ENCODE measurements at places on chromosomes 4 and X.

- DNase-seq = no peak
Measured at GRCh38 chr4:112905728-112906127, 143.7 kb upstream of the ANK2 start.

GRCh38 chr4:153156263-153156662 lies 48.0 kb upstream of the TRIM2 start:
- DNase-seq = peak; percentile 43

- no peak for DNase-seq
Measured at GRCh38 chr4:10036807-10037342, 15.6 kb upstream of the SLC2A9 start.

DNA sequence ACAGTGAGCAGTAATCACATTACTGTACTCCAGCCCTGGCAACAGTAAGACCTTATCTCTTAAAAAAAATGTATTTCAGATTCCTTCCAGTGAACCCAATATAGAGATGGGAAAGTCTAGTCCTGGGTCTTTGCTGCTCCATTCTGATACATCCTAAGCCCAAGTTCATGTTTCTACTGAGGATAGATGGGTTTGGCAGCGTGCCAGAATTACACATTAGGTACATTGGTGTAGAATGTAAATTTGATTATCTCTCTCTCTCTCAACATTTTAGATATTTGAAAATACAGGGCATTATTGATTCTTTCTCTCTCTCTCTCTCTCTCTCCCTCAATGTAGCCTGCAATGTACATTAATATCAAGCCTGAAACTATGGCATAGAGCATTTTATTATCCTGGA lies 43.5 kb upstream of the ZNF330 start:
- DNase-seq = no peak

DNA sequence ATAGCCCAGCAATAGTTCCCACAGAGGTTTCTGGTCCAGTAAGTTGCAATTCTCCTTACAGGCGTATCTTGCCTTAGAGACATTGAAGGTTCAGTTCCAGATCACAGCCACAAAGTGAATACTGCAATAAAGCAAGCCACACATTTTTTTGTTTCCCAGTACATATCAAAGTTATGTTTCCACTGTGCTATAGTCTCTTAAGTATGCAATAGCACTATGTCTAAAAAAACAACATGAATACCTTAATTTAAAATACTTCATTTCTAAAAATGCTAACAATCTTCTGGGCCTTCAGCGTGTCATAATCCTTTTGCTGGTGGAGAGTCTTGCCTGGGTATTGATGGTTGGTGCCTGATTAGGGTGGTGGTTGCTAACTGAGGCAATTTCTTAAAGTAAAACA lies 659.1 kb downstream of the GRID2 start:
- no peak for DNase-seq

GRCh38 chr4:47510506-47511143 lies 25.6 kb downstream of the ATP10D start:
- no peak for DNase-seq

DNA sequence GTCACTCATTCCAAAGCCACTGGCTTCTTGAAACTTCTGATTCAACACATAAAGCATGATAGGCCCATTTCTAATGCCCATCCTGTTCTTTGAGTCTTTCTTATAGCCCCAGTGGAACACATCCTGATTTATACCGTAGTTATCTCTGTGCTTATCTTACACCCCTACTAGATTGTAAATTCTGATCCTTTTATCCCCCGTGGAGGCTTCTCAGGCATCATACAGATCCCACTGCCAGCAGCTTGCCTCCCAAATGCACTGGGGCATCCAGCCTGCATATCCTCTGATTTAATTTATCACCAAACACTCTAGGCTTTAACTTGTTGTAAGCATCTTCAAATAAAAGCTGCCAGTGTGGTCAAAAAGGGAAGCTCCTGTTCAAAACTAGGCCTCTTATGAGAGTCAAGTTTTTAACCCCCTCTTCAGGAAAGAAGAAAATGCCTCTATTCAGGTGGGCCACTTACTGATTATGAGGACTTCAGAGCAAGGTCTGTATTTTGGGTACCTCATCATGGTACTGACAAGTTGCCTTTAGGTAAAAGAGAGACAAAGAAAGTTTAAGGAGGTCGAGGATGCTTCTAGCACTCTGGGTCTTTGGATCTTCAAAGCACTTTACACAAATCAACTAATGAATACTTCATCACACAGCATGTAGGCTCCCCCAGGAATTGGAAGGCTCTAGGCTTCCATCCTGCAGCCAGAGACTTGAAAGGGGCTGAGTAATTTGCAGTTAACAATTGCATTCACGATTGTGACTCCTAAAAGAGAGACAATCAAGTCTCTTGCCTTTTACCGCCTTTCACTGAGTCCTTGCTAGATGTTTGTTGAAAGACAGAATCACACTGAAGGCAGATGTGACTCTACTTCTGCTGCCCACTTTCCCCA lies 95.8 kb upstream of the LDB2 start:
- no peak for DNase-seq

- no peak for DNase-seq
Measured at GRCh38 chr4:96247096-96247495, 407.2 kb downstream of the PDHA2 start.

- DNase-seq = peak; percentile 0
Measured at GRCh38 chrX:140141444-140142029, 176.2 kb upstream of the CXorf66 start.

GRCh38 chr4:183469936-183470335 lies 25.5 kb downstream of the CDKN2AIP start:
- no peak for DNase-seq

GRCh38 chrX:118780911-118781310 lies 42.7 kb upstream of the ZCCHC12 start:
- DNase-seq = no peak

DNA sequence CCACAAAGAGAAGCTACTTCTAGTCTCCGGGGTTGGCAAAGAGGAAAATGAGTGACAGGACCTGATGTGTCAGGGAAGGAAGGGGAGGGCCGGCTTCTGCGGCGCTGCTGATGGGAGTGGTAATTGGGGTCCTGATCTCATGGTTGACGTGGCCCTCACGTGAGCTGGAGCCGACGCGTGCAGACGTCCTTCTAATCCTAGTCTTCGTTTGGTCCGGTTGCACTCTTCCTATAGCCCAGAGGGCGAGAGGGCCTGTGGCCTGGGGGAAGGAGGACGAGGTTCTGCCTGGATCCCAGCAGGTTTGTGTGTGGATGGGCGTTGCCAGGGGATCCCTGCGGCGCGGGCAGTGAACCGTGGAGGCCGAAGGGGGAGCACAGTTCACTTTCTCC lies at the start of gene ARMCX1:
Gene ARMCX1 (plus strand): TSS at position 186 of the 389 bp plus-strand sequence. CDS start 2,384 bp downstream, outside the sequence.
- DNase-seq = peak; percentile 63

DNA sequence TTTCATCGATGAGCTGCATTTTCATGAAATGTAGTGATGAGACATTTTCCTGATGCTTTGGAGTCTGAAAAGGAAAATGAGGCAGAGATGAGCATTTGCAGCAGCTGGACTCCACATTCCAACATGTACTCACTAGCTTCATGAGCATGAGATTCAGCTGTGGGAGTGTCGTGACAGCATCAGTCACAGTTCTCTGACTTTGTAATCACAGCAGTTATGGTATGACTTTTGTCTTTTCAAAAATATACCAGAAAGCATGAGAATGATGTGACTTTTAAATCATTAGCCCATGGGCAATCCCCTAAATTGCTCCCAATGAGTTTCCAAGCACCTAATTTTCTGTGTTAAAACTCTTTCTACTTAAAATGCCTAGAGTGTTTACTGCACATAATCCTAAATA lies 18.3 kb upstream of the MSL3 start:
- no peak for DNase-seq

DNA sequence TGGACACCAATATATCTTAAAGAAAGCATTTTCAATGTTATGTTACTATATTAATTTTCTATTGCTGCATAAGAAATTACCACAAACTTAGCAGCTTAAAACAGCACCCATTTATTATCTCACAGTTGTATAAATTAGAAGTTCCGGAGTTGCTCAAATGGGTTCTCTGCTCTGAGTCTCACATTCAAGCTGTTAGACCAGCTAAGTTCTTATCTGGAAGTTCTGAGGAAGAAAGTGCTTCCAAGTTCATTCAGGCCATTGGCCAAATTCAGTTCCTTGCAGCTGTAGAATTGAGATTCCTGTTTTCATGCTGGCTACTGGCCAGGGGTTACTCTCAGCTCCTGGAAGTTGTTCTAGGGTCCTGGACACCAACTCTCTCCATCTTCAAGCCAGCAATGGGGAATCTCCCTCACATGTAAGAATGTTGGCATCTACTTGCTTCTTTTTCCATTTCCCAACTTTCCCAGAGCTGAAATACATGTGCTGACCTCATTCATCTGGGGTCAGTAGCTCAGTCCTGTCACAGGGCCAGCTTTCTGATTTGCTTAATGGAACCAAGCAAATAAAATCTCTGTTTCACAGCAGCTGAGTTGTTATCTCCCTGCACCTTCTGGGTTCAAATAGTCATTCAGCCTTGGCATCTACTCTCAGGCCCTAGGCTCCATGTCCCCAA lies 99.6 kb upstream of the INTU start:
- DNase-seq = peak; percentile 16

DNA sequence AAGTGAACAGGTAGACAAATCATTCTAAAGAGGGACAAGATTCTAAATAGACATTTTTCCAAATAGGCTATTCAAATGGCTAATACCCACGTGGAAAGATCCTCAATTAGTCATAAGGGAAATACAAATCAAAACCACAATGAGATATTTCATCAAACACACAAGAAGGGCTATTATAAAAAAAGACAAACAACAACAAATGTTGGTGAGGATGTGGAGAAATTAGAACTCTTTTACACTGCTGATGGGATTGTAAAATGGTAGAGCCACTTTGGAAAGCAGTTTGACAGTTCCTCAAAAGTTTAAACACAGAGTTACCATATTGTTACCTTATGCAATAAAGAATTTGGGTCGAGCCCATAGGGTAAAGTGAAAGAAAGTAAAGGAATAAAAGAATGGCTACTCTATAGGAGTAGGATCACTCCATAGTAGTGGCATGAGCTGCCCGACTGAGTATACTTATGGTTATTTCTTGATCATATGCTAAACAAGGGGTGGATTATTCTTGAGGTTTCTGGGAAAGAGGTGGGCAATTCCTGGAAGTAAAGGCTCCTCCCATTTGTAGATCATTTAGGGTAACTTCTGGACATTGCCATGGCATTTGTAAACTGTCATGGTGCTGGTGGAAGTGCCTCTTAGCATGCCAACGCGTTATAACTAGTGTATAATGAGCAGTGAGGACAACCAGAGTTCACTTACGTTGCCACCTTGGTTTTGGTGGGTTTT lies 58.9 kb upstream of the FAM9C start:
- no peak for DNase-seq

GRCh38 chr4:163565226-163566135 lies 71.0 kb downstream of the TMA16 start:
- no peak for DNase-seq

GRCh38 chr4:168708108-168708507 lies 211.3 kb downstream of the PALLD start:
- DNase-seq = no peak

- DNase-seq = no peak
Measured at GRCh38 chr4:55358668-55359067, 12.6 kb downstream of the SRD5A3 start.

DNA sequence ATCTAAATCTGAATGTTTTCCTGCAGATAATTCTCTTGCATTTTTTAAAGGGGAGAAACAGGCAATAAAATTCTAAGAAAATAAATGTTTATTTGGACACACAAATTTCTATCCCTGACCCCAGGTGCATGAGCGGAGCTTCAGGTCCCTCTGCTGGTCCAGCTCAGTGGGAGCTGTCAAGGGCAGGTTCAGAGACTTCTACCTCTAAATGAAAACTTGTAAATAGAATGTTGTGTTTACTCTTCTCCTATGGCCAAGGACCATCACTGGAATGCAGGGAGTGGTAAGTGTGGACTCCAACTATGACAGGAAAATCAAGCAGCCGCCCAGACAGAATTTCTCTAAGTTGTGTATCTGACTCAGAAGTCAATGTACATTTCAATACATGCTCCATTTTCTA lies 148.6 kb upstream of the TTC29 start:
- DNase-seq = no peak

DNA sequence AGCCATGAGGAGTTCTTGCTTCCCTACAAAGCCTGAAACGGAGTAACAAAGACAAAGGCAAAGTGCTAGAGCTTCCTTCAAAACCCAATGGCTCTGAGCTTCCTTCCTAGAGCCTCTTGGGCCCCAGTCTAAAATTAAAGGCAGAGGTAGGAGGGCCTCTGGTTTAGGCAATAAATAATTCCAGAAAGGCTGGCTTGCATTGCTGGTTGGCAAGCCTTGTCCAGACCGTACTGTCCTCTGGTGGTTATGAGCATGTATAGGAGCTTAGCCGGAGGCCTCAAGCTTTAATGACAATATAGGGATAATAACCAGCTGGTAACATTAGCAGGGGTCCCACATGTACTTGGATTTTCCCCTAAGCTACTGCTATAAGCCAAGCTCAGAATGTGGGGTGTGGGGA lies 237.3 kb downstream of the AR start:
- no peak for DNase-seq

GRCh38 chr4:114691865-114692264 lies 93.3 kb downstream of the UGT8 start:
- no peak for DNase-seq

DNA sequence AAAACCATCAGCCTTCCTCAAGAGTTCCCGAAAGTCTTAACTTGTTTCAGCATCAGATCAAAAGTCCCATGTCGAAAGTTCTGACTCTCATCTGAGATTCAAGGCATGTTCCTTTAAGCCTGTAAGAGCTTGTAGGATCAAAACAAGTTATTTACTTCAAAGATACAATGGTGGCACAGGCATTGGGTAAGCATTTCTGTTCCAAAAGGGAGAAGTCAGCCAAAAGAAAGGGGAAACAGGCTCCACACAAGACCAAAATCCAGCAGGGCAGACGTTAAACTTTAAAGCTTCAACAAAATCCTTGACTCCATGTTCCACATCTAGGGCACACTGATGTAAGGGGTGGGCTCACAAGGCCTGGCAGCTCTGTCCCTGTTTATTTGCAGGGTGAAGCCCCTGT lies 91.7 kb downstream of the FHDC1 start:
- no peak for DNase-seq

DNA sequence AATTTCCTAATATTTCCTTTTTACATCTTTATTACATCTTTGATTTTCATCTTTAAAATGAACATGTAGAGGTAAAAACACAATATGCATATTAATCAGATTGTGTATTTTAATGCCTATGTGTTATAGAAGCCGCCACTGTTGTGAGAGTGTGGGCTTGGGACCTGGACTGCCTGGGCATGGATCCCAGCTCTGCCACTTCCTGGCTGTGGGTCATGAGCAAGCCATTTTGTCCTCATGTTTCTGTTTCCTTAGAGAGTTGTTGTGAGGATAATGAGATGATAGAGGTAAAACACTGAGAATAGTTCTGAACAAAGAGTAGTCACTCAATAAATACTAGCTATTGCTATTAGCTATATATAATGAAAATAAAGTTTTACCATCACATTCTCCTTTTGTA lies 38.4 kb upstream of the SCOC start:
- DNase-seq = no peak

- DNase-seq = no peak
Measured at GRCh38 chrX:1518512-1518911, 18.5 kb downstream of the P2RY8 start.

DNA sequence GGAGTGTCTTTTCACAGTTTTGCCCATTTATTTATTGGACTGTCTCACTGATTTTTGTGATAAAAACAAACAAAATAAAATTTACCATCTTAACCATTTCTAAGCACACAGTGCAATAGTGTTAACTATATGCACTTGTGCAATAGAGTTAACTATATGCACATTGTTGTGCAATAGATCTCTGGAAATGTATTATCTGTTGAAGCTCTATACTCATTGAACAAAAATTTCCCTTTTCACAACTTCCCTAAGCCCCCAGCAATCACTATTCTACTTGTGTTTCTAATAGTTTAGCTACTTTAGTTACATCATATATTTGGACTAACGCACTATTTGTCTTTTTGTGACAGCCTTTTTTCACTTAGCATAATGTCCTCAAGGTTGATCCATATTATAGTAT lies 59.7 kb upstream of the BEX4 start:
- DNase-seq = no peak

All from erythroblast (primary cell).